ENCODE measurements at places on chromosomes 7 and 10. TPM values are rescaled to one million over a fixed set of nuclear protein-coding genes. Genes with fewer than 3 reads are reported as not detected.

DNA sequence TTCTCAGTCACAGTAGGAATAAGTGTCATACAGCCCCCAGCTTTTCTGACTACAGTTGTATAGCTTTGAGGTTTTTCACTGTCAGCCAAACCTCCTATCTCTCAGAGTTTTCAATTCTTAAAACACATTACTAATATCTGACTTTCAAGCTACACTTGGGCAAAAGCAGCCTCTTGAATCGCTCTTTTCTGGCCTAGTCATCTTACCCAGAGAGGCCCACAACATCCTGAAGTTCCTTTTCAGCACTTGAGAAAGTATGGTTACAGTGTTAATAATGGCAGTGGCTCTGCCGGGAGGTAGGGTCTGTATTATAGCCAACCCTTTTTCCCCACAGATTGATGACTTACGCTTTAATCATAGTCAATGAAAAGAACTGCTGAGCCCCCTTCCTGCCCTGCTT is 181.0 kb downstream of the LRRC4 start:
- peaks cover 22% of the 10 kb centered on the region for H3K36me3 ChIP-seq
- no peak overlapping the region for H3K27ac ChIP-seq
- peaks cover 2% of the 10 kb centered on the region for H3K27me3 ChIP-seq
- peaks cover 28% of the 10 kb centered on the region for H3K4me1 ChIP-seq

DNA sequence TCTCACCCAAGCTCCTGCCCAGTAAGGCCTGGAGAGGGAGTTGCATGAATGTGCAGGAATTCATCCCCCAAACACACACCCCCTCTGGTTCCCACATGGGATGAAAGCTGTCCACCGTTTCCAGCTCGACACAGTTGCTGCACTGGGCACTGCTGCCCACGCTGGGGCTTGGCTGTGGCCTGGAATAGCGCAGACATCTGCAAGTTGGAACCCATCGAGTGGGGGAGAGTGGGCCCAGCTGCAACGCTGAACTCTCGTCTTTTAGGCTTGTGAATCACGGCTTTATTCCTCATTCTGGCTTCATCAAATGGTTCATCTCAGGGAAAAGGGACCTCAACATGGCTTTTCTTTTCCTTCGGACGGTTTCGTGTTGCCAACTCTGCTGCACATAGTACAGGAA is 264.7 kb downstream of the DNAJB6 start:
- H3K4me1 ChIP-seq: no peaks in the 10 kb centered on the region
- H3K4me3 ChIP-seq: no peak overlapping the region
- no peak for DNase-seq
- peaks cover under 1% of the 10 kb centered on the region for H3K36me3 ChIP-seq
- no peak overlapping the region for H3K27ac ChIP-seq
- peaks cover 9% of the 10 kb centered on the region for H3K27me3 ChIP-seq

The GPR85 gene
- 3.4 TPM for total RNA-seq

- no peak overlapping the region for H3K27ac ChIP-seq
- H3K36me3 ChIP-seq: no peaks in the 10 kb centered on the region
- no peaks in the 10 kb centered on the region for H3K4me1 ChIP-seq
- H3K4me3 ChIP-seq: no peak overlapping the region
- no peak for DNase-seq
These were observed 72.1 kb upstream of the SLC13A1 start for GRCh38 chr7:123271856-123272255.

- H3K36me3 ChIP-seq: no peaks in the 10 kb centered on the region
- no peak overlapping the region for H3K27ac ChIP-seq
- DNase-seq: no peak
- peak overlapping the region; percentile 13 for H3K4me3 ChIP-seq
- peaks cover 32% of the 10 kb centered on the region for H3K4me1 ChIP-seq
These were observed 61.0 kb upstream of the SMIM30 start for GRCh38 chr7:113179313-113179712.

DNA sequence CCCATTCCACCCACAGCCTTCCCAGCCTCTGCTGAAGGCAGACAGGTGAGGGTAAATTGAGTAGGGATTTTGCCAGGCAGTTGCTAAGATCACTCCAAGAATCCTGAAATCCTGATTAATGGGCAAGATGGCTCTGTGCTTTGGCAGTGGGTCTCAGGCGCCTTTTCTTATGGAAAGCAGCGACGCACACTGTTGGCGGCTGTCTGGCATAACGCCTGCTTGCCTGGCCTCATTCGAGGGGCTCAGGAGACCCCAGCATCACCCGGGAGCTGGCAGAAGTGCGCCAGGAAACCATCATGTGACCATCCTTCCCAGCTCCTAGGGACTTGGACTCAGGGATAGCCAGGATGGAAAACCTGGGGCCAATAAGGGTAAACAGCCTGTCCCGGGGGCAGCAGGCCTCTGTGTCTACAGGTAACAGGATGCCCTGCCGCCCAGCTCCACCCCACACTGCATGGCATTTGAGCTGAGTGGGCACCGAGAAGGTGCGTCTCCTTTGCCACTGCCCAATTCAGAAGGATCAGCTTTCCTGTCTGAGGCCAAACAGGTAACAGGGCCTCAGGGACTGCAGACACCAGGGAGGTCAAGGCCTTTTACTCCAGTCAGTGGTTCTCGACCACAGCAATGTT is 98.6 kb downstream of the FAM53B start:
- 0 out of 2 replicates have a peak, but pooled peaks cover 4% of the 10 kb centered on the region for H3K36me3 ChIP-seq
- peaks cover 48% of the 10 kb centered on the region for H3K4me1 ChIP-seq
- no peak for DNase-seq
- no peak overlapping the region for H3K4me3 ChIP-seq
- H3K27ac ChIP-seq: no peak overlapping the region

DNA sequence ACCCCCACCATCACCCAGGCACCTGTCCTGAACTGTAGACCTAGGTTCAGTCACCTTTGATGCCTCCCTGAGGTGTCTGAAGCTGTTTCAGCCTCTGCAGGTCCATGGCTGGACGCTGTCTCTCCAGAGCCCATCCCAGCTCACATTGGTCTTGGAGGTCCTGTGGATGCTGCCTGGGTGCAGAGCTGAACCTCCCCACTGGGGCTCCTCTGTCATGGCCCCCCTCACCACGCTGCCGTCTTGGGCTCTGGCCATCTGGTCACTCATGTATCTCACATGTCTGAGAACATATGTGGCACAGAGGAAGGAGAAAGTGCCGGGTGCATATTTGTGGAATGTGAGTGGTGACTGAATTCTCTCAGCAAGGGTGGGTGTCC is 108.9 kb downstream of the NKX6-2 start:
- no peak for DNase-seq
- no peak overlapping the region for H3K4me3 ChIP-seq
- H3K27ac ChIP-seq: no peak overlapping the region

The NXPH1 gene
- not detected for total RNA-seq

GRCh38 chr7:28908775-28909174 is 49.4 kb downstream of the TRIL start:
- H3K36me3 ChIP-seq: no peaks in the 10 kb centered on the region
- H3K4me1 ChIP-seq: peaks cover 8% of the 10 kb centered on the region
- no peak for DNase-seq
- H3K27me3 ChIP-seq: peaks cover 5% of the 10 kb centered on the region
- H3K27ac ChIP-seq: no peak overlapping the region

- no peaks in the 10 kb centered on the region for H3K4me1 ChIP-seq
- H3K36me3 ChIP-seq: no peaks in the 10 kb centered on the region
- DNase-seq: no peak
- H3K27me3 ChIP-seq: peaks cover 13% of the 10 kb centered on the region
- H3K4me3 ChIP-seq: no peak overlapping the region
- no peak overlapping the region for H3K27ac ChIP-seq
These were observed 31.7 kb downstream of the AP5Z1 start for GRCh38 chr7:4806983-4807597.

DNA sequence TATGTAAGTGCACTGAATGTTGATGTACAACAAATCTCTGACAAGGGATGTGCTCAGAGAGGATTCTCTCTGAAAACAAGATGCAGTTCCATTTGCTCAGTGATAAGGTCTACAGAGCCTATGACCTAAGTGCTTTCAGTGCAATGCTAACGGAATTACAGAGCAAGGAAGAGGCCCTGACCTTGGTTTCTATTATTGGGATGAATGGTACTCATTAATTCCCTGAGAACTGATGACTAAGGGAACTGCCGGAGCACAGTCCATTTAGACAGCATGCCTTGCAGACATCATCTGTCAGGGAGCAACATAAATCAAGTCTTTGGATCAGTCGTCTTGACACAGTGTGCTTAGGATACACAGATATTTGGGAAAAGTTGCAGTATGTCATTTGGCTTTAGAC is 340.8 kb downstream of the PHTF2 start:
- DNase-seq: peak; percentile 93
- no peaks in the 10 kb centered on the region for H3K27me3 ChIP-seq
- H3K27ac ChIP-seq: peak overlapping the region; percentile 64
- H3K4me1 ChIP-seq: peaks cover 65% of the 10 kb centered on the region
- H3K4me3 ChIP-seq: peak overlapping the region; percentile 37

GRCh38 chr10:89129911-89130310 is 77.2 kb downstream of the CH25H start:
- peak; percentile 55 for DNase-seq
- H3K27me3 ChIP-seq: peaks cover 2% of the 10 kb centered on the region
- no peaks in the 10 kb centered on the region for H3K36me3 ChIP-seq
- H3K4me3 ChIP-seq: no peak overlapping the region
- peaks cover 24% of the 10 kb centered on the region for H3K4me1 ChIP-seq

- H3K27ac ChIP-seq: no peak overlapping the region
- H3K27me3 ChIP-seq: no peaks in the 10 kb centered on the region
- no peaks in the 10 kb centered on the region for H3K4me1 ChIP-seq
- DNase-seq: no peak
- H3K36me3 ChIP-seq: no peaks in the 10 kb centered on the region
These were observed 51.2 kb upstream of the TMEM229A start for GRCh38 chr7:124084024-124084423.

The ZPBP gene
- total RNA-seq: not detected

The LAMB1 gene
- total RNA-seq: 129 TPM

DNA sequence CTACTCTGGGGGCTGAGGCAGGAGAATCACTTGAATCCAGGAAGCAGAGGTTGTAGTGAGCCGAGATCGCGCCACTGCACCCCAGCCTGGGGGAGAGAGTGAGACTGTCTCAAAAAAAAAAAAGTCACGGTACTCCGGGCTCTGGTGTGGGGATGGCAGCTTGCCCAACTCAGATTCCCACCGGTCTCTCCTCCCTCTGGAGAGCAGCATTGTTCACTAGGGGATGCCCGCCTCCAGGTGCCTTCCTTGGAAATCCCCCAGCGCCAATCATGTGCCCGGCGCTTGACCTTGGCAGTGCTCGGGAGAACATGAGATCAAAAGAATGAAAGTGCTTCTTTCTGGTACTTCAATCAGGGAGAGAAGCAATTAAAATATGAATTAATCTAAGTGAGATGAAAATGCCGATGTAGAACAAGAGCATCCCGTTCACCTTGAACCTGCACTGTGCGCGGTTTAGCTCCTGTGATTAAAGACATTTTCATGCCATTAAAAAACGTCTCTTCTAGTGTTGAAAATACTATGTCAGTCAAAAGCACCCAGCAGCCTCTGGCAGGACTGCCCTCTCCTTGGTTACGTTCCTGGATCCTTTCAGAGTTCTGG is 1127.3 kb upstream of the AUTS2 start:
- no peak overlapping the region for H3K4me3 ChIP-seq
- H3K36me3 ChIP-seq: peaks cover 4% of the 10 kb centered on the region
- no peak overlapping the region for H3K27ac ChIP-seq
- peaks cover 1% of the 10 kb centered on the region for H3K27me3 ChIP-seq
- no peak for DNase-seq

DNA sequence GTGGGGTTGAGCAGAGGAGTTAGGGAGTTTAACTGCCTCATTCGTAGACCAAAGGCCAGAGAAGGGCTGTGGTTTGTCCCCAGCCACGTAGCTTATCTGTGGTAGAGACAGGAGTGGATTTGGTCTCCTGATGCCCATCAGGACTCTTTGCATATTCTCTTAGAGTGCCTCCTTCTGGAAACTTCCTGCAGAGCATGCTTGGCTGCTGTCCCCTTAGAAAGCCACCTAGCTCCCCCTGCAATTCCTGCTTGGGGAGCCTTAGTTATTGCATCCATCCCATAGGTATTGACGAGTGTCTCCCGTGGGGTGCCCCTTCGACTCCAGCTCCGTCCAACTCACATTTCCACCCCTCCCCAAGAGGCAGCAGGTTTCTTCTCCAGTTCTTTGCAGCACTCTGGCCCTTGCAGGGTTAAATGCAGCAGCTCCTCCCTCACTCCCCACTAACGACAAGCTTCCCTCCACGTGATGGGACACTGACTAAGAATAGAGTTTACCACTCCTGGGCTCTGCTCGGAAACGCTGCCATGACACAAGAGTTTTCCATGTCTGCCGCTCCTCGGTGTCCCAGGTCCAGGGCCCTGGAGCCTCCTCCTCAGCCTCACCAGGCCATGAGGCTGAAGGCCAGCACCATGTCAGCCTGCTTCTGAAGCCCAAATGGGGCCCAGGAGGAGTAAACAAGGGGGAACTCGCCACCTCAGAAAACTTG is 147.8 kb upstream of the UNC5B start:
- peaks cover 40% of the 10 kb centered on the region for H3K27me3 ChIP-seq
- H3K27ac ChIP-seq: no peak overlapping the region
- H3K4me1 ChIP-seq: peaks cover 7% of the 10 kb centered on the region
- peak; percentile 10 for DNase-seq
- H3K36me3 ChIP-seq: no peaks in the 10 kb centered on the region
- no peak overlapping the region for H3K4me3 ChIP-seq

The CLEC2L gene
- total RNA-seq: not detected

The CPEB3 gene
- 1.1 TPM for total RNA-seq

The LBX1 gene
- total RNA-seq: not detected

DNA sequence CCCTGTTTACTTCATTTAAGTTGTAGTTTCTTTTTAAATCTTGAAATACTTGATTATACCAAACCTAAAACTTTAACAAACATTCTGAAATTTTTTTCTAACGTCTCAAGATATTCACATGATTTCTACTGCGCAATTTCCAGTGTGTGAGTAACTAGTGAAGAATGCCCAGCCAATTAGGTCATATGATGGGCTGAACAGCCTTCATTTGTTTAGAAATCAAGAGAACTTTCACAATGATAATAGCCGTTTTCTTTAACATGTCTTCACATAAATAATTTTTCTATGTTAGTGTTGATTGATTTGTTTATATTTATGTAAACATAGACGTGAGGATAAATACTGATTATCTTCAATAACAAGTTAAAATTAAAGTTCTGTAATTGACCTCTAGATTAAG is 21.8 kb downstream of the STAM start:
- peaks cover 94% of the 10 kb centered on the region for H3K4me1 ChIP-seq
- peaks cover 59% of the 10 kb centered on the region for H3K36me3 ChIP-seq
- peak; percentile 81 for DNase-seq
- H3K27ac ChIP-seq: peak overlapping the region; percentile 78
- peak overlapping the region; percentile 61 for H3K4me3 ChIP-seq
- H3K27me3 ChIP-seq: peaks cover 2% of the 10 kb centered on the region

- no peak overlapping the region for H3K27ac ChIP-seq
- no peak overlapping the region for H3K4me3 ChIP-seq
- no peak for DNase-seq
These were observed 4.2 kb downstream of the WDR86 start for GRCh38 chr7:151405588-151405987.

- no peak for DNase-seq
- no peak overlapping the region for H3K4me3 ChIP-seq
- no peaks in the 10 kb centered on the region for H3K27me3 ChIP-seq
These were observed 52.4 kb downstream of the ZNF365 start for GRCh38 chr10:62426600-62426999.

The ANKRD30A gene
- not detected for total RNA-seq
